ENCODE measurements at places on chromosomes 5 and 9.

DNA sequence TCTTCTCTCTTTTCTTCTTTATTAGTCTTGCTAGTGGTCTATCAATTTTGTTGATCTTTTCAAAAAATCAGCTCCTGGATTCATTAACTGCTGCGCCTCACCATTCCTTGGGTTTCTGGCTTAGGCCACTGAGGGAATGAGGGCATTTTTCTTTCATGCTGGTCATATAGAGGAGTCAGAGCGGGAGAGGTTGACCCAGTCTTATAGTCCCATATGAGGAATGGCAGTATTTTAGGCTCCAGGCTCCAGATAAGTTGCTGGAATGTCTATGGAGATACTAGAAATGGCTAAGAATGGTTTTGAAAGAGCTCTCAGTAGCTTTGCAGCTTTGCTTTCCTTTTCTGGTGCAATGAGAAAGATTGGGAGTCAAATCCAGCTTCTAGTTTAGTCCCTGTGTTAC is 58.2 kb downstream of the GALNT10 start:
- DNase-seq = no peak

GRCh38 chr5:161305601-161306000 is 240.9 kb downstream of the GABRB2 start:
- DNase-seq = no peak

DNA sequence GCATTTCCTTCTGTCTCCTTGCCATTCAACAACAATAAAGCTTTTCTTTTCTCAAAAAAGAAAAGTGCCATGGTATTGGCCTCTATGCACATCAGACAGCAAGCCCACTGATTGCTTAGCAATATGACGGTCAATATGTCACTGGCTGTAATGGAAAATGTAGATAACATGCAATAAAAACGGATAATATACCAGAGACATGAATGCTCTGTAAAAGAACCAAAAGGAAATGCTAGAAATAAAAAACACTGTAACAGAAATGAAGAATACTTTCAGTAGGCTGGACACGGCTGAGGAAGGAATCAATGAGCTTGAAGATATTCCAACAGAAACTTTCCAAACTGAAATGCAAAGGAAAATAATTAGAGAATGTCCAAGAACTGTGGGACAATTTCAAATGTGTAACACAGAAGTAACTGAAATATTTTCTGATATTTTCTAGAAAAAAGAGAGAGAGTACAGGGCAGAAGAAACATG is 10.0 kb downstream of the PTBP3 start:
- no peak for DNase-seq

GRCh38 chr9:27398982-27399653 is 102.2 kb upstream of the EQTN start:
- no peak for DNase-seq

- DNase-seq = no peak
Measured at GRCh38 chr9:104092875-104093600, 1.1 kb upstream of the SMC2 start.

- DNase-seq = no peak
Measured at GRCh38 chr9:131982102-131982501, 97.6 kb downstream of the MED27 start.

DNA sequence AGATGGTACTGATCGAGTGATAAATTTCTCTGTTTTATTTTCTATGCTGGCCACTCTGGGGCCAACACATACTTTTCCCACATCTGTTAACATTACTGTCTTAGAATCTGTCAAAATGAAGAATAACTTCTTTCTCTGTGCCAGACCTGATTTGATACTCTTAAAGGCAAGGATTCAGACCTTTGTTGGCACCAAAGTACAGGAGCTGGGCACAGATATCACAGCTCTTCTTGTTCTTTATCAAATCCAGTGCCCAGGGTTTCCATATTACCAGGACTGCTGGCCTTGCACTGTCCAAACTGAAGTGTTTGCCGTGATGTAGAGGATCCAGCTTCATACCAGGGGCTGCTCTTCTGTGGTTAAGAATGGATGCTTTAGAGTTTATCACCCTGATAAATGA is 20.9 kb downstream of the ZNF474 start:
- no peak for DNase-seq

DNA sequence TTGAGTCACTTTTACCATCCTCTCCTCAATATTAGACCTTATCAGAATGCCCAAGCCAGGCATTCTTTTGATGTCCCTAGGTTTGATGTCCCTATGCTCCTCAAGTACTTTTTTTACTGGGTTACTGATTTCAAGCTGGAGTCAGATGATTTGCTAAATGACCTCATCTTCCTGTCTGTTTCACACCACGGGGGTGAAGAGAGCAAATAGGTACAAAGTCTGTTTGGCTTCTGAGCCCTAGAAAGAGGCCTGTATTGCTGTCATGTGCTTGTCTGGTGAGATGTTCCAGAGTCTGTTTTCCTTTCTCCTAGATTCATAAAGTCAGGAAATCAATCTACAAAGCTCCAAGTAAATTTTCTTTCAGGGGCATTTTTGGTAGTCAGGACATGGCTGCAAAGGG is 12.7 kb upstream of the DAB2 start:
- no peak for DNase-seq

GRCh38 chr9:12774861-12775678 is at the start of gene LURAP1L:
TSS of gene LURAP1L (plus strand) at chr9:12775020. CDS start at chr9:12775716, 696 bp downstream.
- DNase-seq = no peak

- DNase-seq = no peak
Measured at GRCh38 chr5:110865400-110866094, 126.7 kb downstream of the SLC25A46 start.

GRCh38 chr5:150625831-150626746 is 14.4 kb upstream of the SYNPO start:
- no peak for DNase-seq

- DNase-seq = no peak
Measured at GRCh38 chr9:113636165-113636564, 172.6 kb downstream of the RGS3 start.

GRCh38 chr5:169583424-169584220 is at the start of gene SPDL1:
TSS of gene SPDL1 (plus strand) at chr5:169583773. CDS start at chr5:169588417, 4,644 bp downstream.
- DNase-seq = no peak

- no peak for DNase-seq
Measured at GRCh38 chr5:12102151-12102550, 197.9 kb upstream of the CTNND2 start.

- no peak for DNase-seq
Measured at GRCh38 chr9:79694676-79695400, 123.1 kb downstream of the TLE4 start.

- no peak for DNase-seq
Measured at GRCh38 chr9:97854696-97855485, 1.9 kb downstream of the FOXE1 start.

- no peak for DNase-seq
Measured at GRCh38 chr5:140114341-140115185, 654 bp downstream of the PURA start.

GRCh38 chr5:33725806-33726205 is 166.0 kb downstream of the ADAMTS12 start:
- DNase-seq = no peak

- DNase-seq = no peak
Measured at GRCh38 chr9:134293031-134293521, 33.2 kb upstream of the RXRA start.

GRCh38 chr9:13493697-13494096 is 214.2 kb upstream of the MPDZ start:
- no peak for DNase-seq

DNA sequence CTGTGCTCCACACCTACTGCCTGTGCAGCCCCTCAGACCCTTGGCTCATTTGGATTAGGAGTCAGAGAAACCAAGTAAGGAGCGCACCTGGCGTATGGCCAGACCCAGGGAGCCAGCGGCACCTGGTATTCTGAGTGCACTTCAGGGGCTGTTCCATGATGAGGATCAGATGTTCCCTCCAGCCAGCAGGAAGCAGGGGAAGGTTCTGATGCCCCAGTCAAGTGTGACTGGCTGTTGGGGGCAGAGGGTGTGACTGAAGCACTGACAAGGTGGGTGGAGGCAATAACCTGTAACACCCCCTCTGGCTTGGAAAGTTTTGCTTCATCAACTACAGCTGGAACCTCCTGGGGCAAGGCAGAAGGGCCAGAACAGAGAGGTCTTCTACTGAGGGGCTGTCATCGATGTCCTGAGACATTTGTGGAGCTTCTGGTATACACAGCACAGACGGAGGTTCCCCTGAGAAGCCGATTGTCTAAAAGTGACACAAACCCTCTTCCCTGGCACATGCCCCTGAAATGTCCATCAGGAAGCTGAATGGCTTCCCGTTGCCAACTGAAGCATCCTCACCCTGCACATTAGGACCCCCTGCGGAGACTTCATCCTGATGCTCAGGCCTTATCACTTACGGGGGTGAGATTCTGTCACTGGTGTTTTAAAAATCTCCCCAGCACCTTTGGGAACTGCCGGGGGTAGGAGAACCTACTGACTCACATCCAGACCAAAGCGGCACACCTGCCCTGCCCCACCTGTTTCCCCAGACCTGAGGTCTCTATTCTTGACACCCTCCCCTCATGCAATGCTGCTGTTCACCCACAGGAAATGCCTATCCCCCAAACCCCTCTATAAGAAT is 21.1 kb downstream of the TRAF1 start:
- no peak for DNase-seq

DNA sequence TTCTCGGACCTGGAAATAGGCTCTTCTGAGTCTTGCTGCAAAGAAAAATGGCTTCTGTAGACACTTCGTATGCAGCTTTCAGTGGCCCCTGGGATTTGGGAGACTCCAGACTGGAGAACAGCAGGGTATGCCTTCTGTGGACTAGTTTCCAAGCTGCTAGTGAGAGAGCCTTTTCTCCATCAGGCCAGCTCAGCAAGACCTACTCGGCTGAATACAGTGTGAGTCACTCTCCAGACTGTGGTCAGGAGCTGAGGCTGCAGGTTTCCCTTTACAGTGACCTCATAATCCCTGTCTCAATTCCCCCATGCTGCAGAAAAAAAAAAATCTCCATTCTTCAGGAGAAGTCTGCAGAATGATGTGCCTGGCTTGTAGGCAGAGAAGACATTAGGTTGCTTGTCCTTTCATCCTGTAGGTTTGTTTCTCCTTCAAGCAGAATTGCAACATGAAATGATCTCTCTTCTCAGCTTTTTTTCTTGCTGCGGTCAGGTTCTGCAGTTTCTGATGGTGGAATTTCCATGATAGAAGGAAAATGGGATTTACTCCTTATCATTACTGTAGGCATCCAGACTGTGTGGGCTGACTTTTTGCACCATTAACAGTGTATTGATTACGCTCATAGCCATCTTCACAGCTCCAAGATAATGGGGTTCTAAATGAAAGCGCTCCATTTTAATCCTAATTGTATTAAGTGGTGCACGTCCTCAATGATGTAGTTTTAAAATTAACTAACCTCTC is 78.3 kb upstream of the TNFSF8 start:
- no peak for DNase-seq

- no peak for DNase-seq
Measured at GRCh38 chr5:1734271-1734907, 65.2 kb downstream of the MRPL36 start.

DNA sequence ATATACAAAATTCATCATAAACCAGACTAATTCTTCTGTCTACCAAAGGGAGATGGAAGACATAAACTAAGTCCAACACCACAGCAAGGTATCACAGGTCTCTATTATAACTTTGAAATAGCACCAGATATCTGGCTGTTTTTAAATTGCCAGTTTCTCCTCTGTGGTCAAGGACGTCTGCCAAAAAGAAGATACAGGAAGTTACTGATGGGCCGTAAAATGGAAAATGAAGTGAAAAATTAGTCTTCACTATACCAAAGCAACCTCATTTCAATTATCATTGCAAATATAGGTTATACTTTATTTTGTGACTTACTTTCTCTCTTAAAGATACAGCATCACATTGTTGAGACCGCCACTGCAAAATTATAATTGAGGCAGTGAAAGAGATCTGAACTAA is 225.5 kb downstream of the NDUFS4 start:
- DNase-seq = no peak

GRCh38 chr5:150765011-150765798 is 6.4 kb upstream of the DCTN4 start:
- DNase-seq = no peak

GRCh38 chr9:130448771-130449603 is 4.2 kb downstream of the ASS1 start:
- DNase-seq = no peak

- DNase-seq = no peak
Measured at GRCh38 chr5:43627028-43627427, 24.0 kb downstream of the NNT start.

DNA sequence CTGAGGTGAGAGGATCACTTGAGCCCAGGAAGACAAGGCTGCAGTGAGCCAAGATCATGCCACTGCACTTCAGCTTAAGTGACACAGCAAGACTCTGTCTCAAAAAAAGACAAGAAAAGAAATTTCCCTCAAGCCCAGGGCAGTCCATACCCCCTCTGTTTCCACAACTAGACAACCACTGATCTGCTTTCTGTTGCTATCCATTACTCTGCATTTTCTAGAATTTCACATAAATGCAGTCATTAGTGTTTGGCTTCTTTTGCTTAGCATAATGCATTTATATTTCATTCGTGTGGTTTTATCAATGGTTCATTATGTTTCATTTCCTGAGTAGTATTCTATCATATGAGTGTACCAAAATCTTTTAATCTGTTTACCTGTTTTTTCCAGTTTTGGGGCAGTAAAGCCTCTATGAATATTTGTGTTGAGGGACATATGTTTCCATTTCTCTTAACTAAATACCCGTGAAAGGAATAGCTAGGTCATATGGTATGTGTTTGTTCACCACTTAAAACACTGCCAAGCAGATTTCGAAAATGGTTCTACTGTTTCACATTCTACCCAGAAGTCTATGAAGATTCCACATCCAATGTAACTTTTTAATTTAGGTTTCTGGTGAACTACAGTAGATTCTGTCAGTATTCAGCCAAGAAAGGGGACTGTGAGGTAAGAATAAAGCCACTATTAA is 271.8 kb downstream of the ZNF608 start:
- no peak for DNase-seq

DNA sequence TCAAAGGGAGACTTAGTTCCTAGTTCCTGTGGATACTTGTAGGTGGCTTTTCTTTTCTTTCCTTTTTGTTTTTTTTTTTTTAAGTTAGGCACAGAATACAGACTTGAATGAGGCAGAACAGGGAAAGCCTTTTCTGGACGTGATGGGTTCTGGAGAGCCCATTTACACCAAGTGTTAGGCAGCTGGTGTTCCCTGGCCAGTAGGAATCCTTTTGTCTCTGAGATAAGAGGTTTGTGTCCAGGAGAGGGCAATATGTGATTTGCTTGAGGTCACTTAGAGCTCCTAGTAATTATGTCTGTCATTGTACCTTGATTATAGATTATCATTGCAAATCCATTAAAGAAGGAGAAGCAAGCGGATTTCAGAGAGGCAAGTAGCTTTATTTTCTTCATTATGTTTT is 9.1 kb downstream of the MEGF10 start:
- DNase-seq = no peak

GRCh38 chr5:105696440-105696839 is 1974.3 kb downstream of the EFNA5 start:
- DNase-seq = no peak

- DNase-seq = no peak
Measured at GRCh38 chr9:92033307-92033706, 81.9 kb downstream of the SPTLC1 start.

DNA sequence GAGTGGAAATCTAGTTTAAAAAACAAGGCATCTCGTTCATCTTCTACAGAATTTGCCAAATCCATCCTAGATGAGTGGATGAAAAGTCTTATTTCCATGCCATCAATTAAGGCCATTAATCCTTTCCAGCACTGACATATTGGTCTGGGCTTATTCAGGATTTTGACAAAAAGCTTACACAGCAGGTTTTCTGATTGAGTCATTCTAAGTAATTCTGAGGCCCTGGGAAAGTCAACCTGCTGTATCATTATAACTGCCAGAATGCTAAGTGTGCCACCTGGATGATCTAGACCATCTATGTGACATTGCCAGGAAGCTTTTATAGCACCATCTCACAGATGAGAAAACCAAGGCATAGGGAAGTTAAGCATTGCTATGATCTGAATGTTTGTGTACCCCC is 132.1 kb upstream of the MAP3K1 start:
- no peak for DNase-seq

Data from cortex of kidney (tissue), 1 donor.